PC-9 (cell line): ENCODE measurements at places on chromosomes 7 and 10.

- DNase-seq, result no peak
These were observed 108.5 kb downstream of the EVX1 start for GRCh38 chr7:27351137-27351536.

GRCh38 chr7:92621026-92621540, 30.9 kb upstream of the FAM133B start:
- DNase-seq, result peak; percentile 75

- no peak for DNase-seq
These were observed 1.6 kb downstream of the AHR start for GRCh38 chr7:17300012-17300411.

DNA sequence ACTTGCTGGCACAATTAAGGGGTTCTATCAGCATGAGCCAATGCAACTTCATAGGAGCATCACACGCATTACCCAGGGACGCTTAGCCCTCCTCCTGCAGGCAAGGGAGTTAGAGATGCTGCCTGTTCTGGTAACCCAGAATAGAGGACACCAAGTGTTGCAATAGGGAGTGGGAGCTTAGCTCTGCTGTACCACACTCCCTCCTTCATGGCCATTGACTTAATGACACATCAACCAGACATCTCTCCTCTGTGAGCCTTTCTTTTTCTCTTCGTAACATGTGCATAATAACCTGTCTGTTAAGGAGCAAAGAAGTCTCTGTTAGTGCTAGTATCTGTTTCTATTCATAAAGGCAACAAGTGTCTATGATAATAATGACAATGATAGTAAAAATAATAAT, 282.4 kb downstream of the SORCS3 start:
- DNase-seq, result no peak

GRCh38 chr10:33506391-33506790, 171.9 kb upstream of the NRP1 start:
- DNase-seq, result no peak

DNA sequence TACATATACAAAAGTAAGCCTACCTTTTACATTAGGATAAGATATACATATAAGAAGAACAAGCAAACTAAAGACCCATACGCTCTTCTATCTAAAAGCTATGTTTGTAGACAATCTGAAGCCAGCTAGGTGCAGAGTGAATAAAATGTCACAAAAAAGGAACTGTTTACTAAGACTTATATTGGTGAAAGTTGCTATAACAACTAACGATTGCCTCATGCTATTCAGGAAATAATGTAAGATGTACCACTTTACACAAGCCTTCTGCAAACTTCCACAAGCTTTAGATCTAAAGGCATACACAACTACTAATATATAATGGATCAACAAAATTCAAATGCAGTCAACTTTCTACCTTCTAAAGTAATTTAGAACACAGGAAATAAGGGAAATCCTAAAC, 175.1 kb downstream of the SRPK2 start:
- no peak for DNase-seq

GRCh38 chr7:43537765-43538403, 45.0 kb upstream of the STK17A start:
- DNase-seq, result no peak

- DNase-seq, result no peak
These were observed 114.4 kb downstream of the PTPRN2 start for GRCh38 chr7:158473221-158473620.
